ENCODE measurements at places on chromosomes 2 and 18.

GRCh38 chr18:49250816-49251388 lies 209.5 kb downstream of the DYM start:
- no peak for DNase-seq

GRCh38 chr2:143694335-143694734 lies 565.1 kb downstream of the ARHGAP15 start:
- DNase-seq = no peak

GRCh38 chr2:212033888-212034287 lies 504.7 kb downstream of the ERBB4 start:
- DNase-seq = no peak

DNA sequence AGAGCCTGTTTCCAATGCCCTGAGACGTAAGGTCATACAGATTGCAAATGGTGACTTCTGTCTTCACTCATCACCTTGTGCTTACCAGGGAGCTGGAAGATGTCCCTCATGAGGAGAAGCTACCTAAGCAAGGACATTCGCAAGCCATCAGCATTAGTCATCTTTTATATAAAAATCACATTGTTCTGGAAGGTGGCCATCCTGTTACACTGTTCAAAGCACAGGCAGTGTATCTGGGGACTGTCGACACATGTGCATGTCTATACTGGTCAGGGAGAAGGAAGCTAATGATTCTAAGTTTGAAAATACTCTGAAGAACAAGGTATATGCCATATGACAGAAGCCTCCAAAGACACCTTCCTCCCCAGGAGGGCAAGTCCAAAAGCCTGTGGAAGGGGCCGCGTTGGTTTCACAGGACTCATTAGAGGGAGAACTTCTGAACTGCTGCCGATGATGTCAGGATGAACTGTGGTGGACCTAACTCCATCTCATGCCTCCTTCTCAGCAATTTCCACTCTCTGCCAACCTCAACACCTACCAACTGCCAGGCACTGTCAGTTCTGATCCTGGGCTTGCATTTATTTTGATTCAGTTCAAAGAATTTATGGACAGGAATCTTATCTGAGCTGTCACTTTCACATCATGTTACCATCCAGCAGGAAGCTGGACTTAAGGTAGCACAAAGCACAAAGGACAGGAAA lies 39.4 kb downstream of the DNER start:
- no peak for DNase-seq

DNA sequence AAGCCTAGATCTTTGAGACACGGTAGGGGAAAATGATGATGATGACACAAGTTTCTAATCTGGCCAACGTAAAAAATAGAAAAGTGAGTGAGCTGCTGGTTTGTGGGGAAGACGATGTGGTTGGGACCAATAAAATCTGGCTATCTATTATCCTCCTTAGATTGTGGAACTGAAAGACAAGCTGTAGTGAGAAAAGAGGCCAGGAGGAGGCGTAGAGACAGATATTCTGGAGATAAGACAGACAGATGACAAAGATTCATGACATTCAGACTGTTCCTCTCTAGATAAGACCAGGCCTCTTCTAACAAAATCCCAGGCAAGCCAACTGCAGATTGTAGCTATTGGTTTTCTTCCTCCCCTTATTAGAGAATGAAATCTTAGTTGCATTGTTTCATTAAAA lies 376.3 kb upstream of the UBE2E3 start:
- peak; percentile 46 for DNase-seq

DNA sequence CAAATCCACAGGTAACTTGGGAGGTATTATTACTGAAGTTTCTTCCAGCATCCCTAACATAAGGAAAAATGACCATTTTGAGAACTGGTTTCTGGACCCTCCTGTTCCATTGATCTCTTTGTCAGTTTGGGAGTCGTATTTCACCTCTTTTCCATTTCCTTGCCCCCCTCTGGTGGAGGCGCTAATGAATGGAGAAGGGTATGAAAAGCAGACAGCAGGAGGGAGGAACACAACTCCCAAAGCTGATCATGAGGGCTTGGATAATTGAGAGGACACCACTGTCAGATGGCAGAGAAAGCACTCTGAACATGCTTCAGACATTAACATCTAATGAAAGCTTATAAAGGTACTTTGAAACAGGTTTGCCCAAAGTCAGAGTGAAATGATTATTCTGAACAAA lies 56.6 kb upstream of the TLK1 start:
- DNase-seq = no peak

- no peak for DNase-seq
Measured at GRCh38 chr2:7497178-7497577, 580.0 kb downstream of the RNF144A start.

DNA sequence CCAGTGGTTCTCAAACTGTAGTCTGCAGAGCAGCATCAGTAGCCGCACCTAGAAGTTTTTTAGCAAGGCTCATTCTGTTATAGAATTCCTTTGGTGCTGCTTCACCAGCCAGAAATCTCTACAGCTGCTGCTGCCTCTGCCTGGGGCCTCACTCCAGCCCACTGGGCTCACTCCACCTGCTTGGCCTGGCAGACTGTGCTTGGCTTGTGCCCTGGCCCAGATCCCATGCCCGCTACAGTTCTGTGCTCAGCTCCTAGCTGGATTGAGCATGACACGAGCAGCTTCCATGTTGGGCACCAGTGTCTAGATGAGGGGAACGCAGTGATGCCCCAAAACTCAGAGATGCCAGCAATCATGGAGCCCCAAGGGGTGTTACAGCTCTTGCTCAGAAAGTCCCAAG lies 22.6 kb downstream of the MAPK4 start:
- DNase-seq = no peak

DNA sequence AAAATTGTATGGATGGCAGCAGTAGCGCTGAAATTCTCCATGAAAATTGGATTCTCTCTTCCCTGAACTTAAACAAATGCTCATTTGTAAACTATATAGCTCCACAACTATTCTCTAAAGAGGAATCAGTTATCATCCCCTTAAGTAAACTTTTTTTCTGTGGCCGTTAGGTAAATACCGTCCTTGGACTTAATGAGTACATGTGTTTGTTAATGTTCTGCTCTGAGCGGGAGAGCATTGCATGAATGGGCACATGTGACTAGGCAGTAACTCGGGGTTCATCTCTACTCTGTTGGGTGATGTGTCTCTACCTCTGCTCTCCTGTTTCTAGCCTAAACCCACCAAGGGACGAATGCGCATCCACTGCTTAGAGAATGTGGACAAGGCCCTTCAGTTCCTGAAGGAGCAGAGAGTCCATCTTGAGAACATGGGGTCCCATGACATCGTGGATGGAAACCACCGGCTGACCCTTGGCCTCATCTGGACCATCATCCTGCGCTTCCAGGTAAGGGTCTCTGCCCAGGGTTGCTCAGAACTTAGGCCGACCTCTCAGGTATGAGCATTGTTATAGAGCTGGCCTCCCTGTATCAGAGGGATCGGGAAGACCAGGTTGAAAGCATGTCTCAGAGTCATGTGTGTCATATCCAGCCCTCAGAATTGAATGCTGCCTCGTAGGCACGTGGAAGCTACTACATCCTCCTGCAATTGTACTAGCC lies 111.5 kb upstream of the EML6 start:
- no peak for DNase-seq

- DNase-seq = no peak
Measured at GRCh38 chr18:7133181-7133580, 15.6 kb upstream of the LAMA1 start.

DNA sequence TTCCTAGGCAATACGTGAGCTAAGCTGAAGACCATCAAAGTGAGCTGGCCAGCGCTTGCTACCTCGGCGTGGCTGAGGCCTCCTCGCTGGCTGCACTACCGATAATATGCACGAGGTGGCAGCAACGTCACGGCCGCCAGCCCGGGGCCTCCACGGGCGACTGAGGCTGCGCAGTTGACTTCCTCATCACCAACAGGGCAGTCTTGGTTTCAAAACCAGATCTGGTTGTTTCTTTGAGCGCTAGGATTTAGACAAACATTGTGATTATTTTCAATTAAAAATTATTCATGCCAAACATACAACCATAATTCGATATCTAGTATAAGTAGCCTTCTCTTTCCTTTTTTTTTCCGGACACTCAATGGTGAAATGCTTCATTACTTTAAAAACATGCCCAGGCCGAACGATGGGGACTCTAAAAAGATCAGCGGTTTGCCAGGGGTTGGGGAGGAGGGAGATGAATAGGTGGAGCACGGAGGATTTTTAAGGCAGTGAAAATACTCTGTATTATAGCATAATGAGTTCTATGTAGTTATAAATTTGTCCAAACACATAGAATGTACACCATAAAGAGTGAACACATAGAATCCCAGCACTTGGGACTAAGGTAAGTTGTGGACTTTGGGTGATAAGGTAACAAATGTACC lies 52.0 kb downstream of the CYBRD1 start:
- DNase-seq = peak; percentile 31

- no peak for DNase-seq
Measured at GRCh38 chr18:58937887-58938267, 73.2 kb downstream of the ZNF532 start.
